ENCODE measurements at places on chromosomes 3 and 15.

DNA sequence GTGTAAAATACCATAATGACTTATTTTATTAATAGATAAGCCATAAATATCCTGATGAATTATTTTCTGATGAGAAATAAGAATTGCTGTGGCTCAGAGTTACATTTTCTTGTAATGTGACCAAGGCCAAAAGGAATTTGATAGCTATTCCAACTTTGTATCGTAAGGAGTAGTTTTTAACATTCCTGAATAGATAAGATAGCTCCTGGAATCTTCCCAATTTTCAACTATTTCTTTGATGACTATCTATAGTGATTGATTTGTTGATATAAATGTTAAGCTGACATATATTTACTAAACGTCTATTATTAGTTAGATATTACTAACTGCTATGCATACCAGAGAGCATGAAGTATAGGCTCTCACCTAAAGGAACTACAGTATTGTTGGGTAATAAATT lies 49.1 kb upstream of the SATB1 start:
- DNase-seq, result no peak

- DNase-seq, result no peak
Measured at GRCh38 chr15:56608140-56608778, 125.0 kb downstream of the ZNF280D start.

DNA sequence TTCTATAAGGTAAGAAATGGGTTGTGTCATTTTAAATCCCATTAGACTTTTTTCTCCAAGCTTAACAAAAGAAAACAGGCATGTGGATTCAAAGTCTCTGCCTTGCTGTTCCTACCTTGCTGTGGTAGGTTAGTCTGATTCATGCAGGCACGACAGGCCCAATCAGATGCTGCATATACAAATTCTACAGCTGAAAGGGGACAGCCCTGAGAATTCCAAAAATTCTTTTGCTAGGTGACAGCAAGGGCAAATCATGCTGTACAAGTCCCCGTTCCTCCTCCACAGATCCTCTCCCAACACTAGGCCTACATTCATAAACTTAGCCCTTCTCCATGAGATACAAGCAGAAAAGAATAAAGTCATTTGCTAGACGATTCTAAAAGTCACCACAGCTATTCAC lies 161.2 kb upstream of the THBS1 start:
- no peak for DNase-seq

DNA sequence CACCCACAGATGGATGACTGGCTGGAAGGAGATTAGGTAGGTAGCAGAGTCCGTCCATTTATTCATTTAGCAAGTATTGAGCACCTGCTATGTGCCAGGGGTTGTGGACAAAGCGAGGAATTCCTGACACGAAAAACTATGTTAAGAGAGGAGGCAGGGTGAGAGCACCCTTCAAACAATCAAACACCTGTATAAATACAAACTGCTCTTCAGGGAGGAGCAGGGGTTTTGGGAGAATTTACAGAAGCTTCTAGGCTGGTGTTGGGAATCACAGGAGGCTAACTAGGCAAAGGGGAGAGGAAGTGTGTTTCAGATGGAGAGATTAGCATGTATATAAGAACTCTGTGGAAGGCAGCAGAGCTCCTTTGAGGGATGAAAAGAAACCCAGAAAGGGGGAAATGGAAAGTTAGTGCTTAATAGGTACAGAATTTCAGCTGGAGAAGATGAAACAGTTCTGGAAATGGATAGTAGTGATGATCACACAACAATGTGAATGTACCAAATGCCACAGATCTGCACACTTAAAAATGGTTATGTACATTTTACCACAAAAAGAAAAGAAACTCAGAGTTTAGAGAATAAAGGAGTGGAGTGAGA lies 805 bp upstream of the SEC22C start:
- no peak for DNase-seq

GRCh38 chr15:98390946-98391530 lies 257.3 kb upstream of the IGF1R start:
- DNase-seq, result no peak

- DNase-seq, result no peak
Measured at GRCh38 chr3:72223116-72223515, 438.2 kb upstream of the PROK2 start.
